Dermis blood vessel endothelial cell (primary cell): ENCODE measurements at places on chromosomes 13 and 19.
A peak's percentile ranks its signal among the peaks of the same experiment; 100 is the strongest.

GRCh38 chr13:110420626-110421025, 113.5 kb downstream of the COL4A2 start:
- peak; percentile 65 for DNase-seq

GRCh38 chr13:67259208-67259607, 29.1 kb upstream of the PCDH9 start:
- DNase-seq = no peak

DNA sequence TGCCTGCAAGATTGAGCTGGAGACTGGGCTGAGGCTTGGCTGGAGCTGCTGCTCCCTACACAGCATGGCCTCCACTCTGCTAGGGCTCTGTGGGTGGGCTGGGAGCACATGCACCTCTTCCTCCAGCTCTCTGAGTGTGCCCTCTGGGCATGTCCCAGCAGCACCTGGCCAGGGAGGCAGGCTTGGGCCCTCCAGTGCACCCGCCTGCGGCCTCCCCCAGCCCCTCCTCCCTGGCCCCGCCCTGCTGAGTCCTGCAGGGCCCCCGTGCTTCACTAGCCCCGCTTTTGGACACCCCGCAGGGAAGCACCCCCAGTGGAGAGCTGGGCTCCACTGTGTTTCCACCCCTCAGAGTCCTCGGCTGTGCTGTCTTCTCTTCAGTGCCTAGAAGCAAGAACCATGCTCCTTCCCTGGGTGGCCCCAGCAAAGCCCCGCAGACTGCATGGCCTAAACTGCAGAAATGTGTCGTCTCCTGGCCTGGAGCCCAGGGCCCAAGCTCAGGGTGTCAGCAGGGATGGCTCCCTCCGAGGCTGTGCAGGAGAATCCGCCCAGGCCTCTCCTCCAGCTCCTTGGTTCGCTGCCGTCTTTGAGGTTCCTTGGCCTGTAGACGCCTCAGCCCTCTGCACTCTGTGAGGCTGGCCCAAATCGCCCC, 5.0 kb upstream of the TEX29 start:
- DNase-seq = no peak

DNA sequence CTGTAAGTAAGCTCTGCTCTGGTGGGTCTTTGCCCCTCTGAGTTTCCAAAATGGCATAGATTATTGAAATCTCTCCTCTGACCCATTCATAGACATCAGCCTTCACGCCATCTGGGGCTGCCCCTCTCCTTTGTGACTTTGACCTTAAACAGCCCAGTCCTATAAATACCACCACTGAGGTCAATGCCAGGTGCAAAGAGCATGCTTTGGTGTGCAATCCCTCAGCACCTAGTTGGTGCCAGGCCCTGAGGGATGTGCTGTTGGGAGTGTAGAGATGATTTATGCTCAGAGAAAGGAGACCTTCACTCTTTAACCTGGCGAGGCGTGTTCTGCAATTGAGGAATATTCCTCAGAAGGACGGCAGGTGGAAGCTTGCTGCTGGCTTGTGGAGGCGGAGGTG, 121.7 kb upstream of the TSHZ3 start:
- no peak for DNase-seq

DNA sequence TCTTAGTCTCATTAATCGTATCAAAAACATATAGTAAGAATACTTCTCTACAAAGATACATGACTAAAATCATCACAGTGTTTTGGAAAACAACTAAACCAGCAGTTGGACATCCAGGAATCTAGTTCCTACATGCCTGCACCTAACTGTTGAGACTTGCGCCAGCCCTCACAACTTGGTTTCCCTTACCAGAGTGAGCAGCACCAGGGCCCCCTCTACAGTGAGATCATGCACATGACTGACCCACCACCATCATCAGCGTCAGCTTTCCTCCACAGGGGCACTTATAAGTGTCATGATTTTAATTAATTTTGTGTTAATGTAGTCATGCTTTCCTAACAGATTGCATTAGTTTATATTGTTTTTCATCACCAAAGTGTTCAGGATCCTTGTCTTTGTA, 1322.0 kb downstream of the EFNB2 start:
- peak; percentile 22 for DNase-seq

DNA sequence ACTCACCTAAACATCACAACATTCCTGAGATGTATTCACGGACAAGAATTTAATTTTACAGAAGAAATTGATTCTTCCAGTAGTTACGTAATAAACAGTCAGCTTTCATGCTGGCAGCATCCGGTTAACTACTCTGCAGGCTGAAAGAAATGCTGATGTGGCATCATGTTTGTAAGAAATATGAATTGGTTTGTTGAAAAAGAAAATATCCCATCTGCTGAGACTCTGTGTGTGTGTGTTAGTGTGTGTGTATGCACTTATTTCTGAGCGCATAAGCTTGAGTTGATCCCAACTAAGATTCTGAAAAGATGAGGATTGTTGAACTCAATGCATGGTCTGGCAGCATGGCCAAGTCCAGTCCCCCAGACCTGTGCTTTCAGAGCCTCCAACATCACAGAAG, 74.3 kb upstream of the FAM216B start:
- no peak for DNase-seq

GRCh38 chr19:56272161-56272798, at the start of gene EDDM13:
TSS of gene EDDM13 (plus strand) at chr19:56272748. CDS start at chr19:56272835, 87 bp downstream.
- DNase-seq = peak; percentile 9

GRCh38 chr19:28785971-28786370, 427.0 kb downstream of the UQCRFS1 start:
- no peak for DNase-seq

DNA sequence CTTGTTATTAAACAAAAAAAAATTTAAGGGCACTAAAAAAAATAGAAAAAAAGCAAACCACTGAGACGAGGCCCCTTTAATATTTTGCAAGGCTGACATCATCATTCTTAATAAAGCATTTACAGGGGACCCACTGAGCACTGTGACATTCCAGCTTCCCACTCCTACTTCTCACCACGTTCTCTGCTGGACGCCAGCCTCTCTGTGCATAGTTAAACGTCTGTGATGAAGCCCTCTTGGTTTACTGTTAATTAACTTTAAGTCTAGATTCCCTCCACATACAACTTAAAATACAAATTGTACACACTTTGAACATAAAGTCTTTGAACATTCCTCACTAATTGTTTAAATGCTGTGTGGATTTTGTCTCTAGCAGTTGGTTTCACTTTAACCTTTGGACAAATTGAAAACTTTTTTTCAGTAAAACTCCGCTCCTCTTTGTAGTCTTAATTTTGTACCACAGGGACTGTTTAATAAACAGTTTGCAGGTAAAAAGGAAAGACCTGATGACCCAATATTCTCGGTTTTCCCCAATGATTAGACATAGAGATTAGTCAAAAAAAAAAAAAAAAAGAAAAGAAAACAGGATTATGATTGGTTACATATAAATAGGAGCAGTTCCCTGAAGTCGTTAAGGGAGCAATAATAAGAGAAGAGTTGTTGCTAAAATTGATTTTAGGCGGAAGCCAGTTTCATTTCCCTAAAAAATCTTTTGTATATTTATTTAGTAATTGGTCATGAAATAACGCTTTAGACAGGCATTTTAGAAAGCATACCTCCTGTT, 219.8 kb downstream of the MZT1 start:
- no peak for DNase-seq

DNA sequence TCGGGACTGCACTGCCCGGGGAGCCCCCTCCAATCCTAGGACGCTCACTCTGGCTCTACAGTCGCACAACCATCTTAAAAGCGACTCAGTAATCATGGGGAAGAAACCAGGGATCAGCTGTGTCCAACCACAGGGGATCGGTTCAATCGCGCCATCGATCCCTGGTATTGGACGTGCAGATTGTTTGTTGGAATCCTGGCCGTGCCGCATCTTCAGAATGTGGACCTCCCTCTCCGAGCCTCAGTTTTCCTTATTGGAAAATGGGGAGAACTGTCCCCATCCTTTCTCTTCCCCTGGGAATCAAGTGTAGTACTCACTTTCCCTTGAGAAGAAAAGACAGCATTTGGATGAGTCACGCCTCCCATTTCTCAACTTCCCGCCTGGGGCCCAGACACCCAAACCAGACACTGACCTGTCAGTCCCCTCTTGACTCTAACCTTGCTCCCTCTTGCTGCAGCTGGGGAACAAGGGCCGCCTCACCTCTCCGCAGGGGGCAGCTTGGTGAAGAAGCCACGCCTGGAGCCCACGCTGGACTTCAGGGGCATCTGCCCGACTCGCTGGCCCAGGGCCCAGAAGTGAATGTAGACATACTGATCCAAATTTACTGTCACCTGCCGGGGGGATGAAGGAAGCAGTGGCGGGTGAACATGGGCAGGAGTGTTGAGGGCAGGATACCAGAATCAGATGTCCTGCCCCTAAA, 17.6 kb downstream of the EMP3 start:
- no peak for DNase-seq

- DNase-seq = no peak
These were observed 25.0 kb upstream of the PCCA start for GRCh38 chr13:100063906-100064305.

DNA sequence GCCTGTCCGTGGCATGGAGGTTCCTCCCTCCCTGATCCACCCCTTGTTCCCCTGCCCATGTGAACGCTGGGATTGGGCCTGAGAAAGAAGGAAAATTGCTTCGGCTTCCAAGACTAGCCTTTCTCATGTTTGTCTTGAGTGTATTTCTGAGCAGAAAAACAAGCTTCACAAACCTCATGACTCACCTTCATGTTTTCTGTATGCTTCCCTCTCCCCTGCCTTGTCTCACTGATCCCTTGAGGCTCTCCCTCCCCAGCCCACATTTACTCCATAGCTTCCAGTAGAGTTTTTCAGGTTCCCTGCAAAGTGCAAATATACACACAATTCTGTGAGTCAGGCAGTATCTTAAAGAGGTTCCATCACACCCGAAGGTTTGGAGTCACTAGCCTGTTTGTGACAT, 572.4 kb downstream of the UQCRFS1 start:
- DNase-seq = no peak

GRCh38 chr19:15874821-15875474, 22.9 kb downstream of the CYP4F2 start:
- DNase-seq = no peak

GRCh38 chr19:45693106-45693788, 781 bp downstream of the QPCTL start:
- peak; percentile 86 for DNase-seq

DNA sequence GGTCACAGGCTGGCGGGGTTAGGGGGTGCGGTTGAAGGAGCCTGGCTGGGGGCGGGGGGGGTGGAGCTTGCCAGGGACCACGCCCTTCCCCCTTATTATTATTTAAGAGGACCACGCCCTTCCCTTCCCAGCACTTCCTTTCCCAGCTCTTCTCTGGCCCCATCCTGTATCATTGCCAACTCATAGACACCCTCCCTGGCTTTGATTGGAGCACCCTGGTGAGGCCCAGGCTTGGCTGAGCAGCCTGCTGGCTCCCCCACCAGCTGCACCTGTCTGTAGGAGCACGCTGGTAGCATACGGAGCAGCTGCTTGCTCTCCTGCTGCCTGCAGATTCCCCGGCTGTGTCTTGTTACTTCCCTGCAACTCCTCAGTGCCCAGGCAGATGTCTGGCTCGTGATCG, 62.5 kb upstream of the PDX1 start:
- no peak for DNase-seq

DNA sequence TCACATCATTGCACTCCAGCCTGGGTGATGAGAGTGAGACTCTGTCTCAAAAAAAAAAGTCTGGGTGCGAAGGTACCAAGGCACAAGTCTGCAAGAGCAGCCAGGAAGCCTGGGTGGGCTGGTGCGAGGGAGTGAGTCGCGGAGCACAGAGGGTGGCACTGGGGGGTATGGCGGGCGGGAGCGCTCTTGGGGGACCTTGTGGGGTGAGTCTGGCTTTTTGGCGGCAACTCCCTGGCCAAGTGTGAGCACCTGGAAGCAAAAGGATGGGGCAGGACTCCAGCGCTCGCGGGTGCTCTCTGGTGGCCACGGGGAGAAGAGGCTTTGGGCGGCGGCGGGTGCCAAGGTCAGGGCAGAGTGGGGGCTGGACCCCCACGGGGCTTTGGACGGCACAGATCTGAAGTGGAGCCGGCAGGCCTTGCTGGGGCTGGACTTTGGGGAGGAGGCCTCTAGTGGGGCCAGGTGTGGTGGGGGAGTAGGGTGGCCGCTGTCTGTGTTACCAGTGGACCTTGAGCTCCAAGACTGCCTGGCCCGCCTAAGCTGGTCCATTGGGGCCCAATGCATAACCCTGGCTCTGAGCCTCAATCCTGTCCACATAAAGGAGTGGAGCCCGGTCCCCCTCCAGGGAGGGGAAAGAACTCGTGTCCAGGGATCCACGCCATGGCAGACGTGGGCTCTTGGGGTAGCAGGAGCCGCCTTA, 1.6 kb downstream of the P2RY11 start:
- peak; percentile 60 for DNase-seq

GRCh38 chr13:62110079-62110478, 694.4 kb upstream of the PCDH20 start:
- DNase-seq = no peak

GRCh38 chr19:51258165-51259160, 7.6 kb downstream of the SIGLECL1 start:
- no peak for DNase-seq

DNA sequence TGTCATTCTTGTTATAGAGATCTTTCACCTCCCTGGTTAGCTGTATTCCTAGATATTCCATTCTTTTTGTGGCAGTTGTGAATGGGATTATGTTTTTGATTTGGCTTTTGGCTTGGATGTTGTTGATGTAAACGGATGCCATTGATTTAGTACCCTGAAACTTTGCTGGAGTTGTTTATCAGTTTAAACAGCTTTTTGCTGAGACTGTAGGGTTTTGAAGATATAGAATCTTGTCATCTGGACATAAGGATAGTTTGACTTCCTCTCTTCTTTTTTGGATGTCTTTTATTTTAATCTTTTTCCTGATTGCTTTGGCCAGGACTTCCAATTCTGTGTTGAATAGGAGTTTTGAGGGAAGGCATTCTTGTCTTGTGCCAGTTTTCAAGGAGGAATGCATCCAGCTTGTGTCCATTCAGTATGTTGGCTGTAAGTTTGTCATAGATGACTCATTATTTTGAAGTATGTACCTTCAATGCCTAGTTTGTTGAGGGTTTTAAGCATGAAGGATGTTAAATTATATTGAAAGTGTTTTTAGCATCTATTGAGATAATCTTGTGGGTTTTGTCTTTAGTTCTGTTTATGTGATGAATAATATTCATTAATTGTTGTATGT, 16.8 kb downstream of the ZNF431 start:
- peak; percentile 6 for DNase-seq

GRCh38 chr19:7509625-7510024, 6.3 kb upstream of the ZNF358 start:
- peak; percentile 19 for DNase-seq

DNA sequence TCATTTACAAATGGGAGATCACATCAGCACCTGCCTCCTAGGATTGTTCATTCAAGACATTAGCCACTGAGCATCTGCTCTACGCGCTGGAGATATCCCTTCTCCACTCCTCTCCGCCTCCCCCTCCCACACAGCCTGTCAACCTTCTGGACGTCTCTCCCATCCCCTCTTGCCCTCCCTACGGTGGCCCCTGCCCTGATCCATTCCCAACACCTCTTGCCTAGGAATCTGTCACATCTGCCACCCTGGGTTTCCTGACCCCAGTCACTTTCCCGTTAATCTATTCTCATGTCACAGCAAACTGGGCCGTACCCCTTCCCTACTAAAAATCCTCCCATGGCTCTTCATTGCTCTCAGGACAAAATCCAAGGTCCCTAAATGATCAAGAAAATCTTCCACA, 10.3 kb downstream of the DYRK1B start:
- no peak for DNase-seq
